ENCODE measurements at places on chromosomes 16 and 17. TPM values are rescaled to one million over a fixed set of nuclear protein-coding genes. Genes with fewer than 3 reads are reported as not detected.

Gene CLEC16A
- 15.1 TPM for total RNA-seq

Gene PYY
- 1.8 TPM for total RNA-seq

Gene SEPTIN12
- not detected for total RNA-seq

Gene FBXO39
- not detected for total RNA-seq

Gene SLFN11
- 0.41 TPM for total RNA-seq

Gene SLFN12L
- not detected for total RNA-seq

Gene PRKCB
- 0.80 TPM for total RNA-seq

Gene SAT2
- 55.8 TPM for total RNA-seq

Gene NPIPB8
- 0.31 TPM for total RNA-seq

Gene PITPNM3
- 2.8 TPM for total RNA-seq

Gene ZDHHC1
- 10.3 TPM for total RNA-seq

Gene PRAC2
- total RNA-seq: 40.8 TPM

Gene BEAN1
- total RNA-seq: not detected

Gene KRTAP3-1
- total RNA-seq: not detected

Gene OR1A1
- total RNA-seq: not detected

Gene MT4
- total RNA-seq: not detected

Gene ZNF385C
- total RNA-seq: 3.8 TPM

Gene FA2H
- 1.1 TPM for total RNA-seq

Gene ZPBP2
- total RNA-seq: not detected

Gene PSMC3IP
- total RNA-seq: 14.7 TPM

Gene KRTAP4-4
- not detected for total RNA-seq

Gene RUNDC3A
- total RNA-seq: 5.7 TPM

Gene GRAP
- total RNA-seq: 0.66 TPM

Gene SHBG
- 1.5 TPM for total RNA-seq

Gene MIS12
- 29.9 TPM for total RNA-seq

Gene TBC1D3L
- total RNA-seq: 3.3 TPM

Gene DNAI2
- not detected for total RNA-seq

Gene CNOT1
- total RNA-seq: 256 TPM

Gene CBFA2T3
- total RNA-seq: 0.35 TPM

Gene DNAH3
- 0.90 TPM for total RNA-seq

Gene CMTM1
- 1.4 TPM for total RNA-seq

Gene SLC52A1
- total RNA-seq: 0.10 TPM

Gene TSNAXIP1
- 0.15 TPM for total RNA-seq

Gene KRTAP4-6
- not detected for total RNA-seq

Gene POLDIP2
- 130 TPM for total RNA-seq

Gene KCTD19
- 0.89 TPM for total RNA-seq

Gene EVI2A
- not detected for total RNA-seq

Gene P2RX5
- 2.7 TPM for total RNA-seq

Gene PHF23
- total RNA-seq: 54.9 TPM

Gene GNAO1
- 3.8 TPM for total RNA-seq

Gene OR1E2
- not detected for total RNA-seq

Gene TMEM235
- not detected for total RNA-seq

Gene ZNRF1
- total RNA-seq: 44.7 TPM

Gene NGFR
- 7.9 TPM for total RNA-seq

Gene LLGL2
- 41.5 TPM for total RNA-seq

Gene ITGB4
- total RNA-seq: 0.28 TPM

Gene C1QL1
- 17.3 TPM for total RNA-seq

Gene TMC7
- total RNA-seq: 1.6 TPM

Gene ALOX15
- 0.11 TPM for total RNA-seq

Gene KRTAP2-2
- total RNA-seq: not detected

Gene GNG13
- total RNA-seq: not detected

Gene KRT25
- not detected for total RNA-seq

Gene MPP3
- 7.7 TPM for total RNA-seq

Gene TOX3
- 14.1 TPM for total RNA-seq

Gene SPATA22
- 0.10 TPM for total RNA-seq

Gene CNTNAP4
- total RNA-seq: not detected

All from H7 (cell line).